ENCODE measurements at places on chromosomes 5 and 9.

- DNase-seq: no peak
These were observed 627 bp downstream of the ARRDC1 start for GRCh38 chr9:137606005-137606621.

GRCh38 chr9:102405218-102405867 lies 589.8 kb upstream of the CYLC2 start:
- no peak for DNase-seq

GRCh38 chr5:172679628-172680212 lies 38.7 kb downstream of the NEURL1B start:
- no peak for DNase-seq

GRCh38 chr5:25107853-25108252 lies 463.1 kb upstream of the CDH10 start:
- DNase-seq: no peak

- DNase-seq: no peak
These were observed 41.3 kb downstream of the CFAP77 start for GRCh38 chr9:132451276-132451675.

GRCh38 chr5:5398071-5398470 lies 24.4 kb upstream of the ICE1 start:
- no peak for DNase-seq

Data from NCI-H187 treated with DMSO at 0.1 percent for 48 hours (cell line).